ENCODE measurements at places on chromosomes 5 and 9.

DNA sequence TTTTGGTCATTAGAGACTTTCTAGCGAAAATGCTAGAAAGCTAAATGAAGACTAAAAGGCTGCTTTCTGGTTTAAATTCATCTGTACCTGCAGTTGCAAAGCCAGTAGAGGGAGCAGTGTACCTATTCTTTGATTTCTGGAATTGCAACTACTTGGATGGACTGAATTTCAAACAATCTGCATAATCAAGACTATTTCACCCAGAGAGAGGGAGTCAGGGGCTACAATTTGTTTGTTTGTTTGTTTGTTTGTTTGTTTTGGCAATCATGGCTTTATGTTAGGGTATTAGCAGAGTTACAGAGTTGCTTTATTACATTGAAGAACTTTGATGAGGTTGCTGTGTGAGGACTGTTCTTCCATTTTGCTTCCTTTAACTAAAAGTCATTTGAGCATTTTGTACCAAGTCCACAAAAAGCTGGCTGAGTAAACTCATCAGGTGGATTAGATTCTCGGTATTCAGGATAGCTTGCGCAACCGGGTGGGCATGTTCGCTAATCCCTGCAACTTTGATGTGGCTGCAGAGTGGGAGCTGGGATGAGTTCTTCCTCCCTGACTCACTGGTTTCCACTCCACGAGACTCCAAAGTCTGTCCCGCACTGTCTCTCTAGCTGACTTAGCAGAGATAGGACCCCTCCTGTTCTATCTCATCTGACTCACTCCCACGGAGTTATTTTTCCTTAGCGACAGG is 80.0 kb upstream of the TUT7 start:
- DNase-seq: peak; percentile 81

DNA sequence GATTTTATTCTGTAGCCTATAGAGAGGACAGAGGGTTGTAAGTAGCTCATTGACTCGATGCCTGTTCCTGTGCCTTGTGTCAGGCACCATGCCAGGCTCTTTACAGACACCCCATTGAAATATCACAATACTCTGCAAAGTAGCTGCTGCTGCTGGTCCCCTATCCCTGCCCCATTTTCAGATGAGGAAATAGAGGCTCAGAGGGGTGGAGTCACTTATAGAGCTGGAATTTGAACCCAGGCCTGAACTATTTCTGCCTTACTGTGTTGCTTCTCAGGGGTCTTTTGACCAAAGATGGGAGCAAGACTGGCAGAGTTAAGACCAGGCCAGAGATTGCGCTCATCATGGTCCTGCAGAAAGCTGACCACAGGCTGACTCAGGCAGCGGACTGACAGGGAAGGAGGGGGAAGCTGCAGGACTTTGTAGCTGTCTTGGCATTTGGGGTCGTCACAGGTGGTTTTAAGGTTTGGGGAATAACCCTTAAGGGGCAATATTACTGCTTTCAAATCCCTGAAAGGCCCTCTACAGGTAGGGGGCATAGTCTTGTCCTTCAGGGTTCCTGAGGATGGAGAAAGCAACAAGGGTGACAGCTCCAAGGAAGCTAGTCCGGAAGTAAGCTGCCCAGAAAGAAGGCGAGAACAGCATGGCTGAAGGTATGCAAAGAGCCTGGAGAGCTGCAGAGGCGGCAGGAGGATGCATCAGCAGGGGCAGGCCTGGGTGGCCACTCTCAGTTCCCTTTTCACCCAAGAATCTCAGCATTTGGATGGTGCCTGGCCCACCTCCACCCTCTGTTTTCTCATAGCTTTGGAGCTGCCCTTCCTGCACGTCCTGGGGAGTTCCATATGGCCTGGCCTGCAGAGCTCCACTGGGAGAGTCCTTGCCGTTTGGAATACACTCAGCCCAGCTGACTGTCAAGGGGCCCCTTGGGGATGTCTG is 18.3 kb upstream of the NDST1 start:
- peak; percentile 67 for DNase-seq

DNA sequence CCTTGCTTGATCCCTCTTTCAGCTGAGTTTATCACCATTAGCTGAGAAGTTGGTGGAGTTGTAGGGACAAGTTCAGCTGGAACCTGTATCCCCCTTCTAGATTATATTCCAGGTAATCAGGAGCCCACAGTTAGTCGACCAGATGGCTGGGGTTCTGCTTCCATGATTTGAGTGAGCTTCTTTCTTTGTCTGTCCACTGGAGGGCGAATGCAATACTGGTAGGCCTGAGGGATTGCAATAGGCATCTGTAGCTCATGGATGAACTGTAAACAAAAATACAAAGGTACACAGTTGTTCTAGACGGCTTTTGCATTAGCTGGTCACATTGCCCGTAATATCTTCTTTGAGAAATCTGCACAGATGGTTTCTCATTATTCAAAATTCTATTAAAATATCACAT is 88.9 kb downstream of the PCSK5 start:
- peak; percentile 15 for DNase-seq

- peak; percentile 6 for DNase-seq
Observed at GRCh38 chr5:174413567-174414314, 310.6 kb upstream of the MSX2 start.

GRCh38 chr9:129478961-129479630 is 141.8 kb downstream of the C9orf50 start:
- DNase-seq: peak; percentile 60
